ENCODE measurements at places on chromosomes 12 and 14. TPM values are rescaled to one million over a fixed set of nuclear protein-coding genes. Genes with fewer than 3 reads are reported as not detected.

DNA sequence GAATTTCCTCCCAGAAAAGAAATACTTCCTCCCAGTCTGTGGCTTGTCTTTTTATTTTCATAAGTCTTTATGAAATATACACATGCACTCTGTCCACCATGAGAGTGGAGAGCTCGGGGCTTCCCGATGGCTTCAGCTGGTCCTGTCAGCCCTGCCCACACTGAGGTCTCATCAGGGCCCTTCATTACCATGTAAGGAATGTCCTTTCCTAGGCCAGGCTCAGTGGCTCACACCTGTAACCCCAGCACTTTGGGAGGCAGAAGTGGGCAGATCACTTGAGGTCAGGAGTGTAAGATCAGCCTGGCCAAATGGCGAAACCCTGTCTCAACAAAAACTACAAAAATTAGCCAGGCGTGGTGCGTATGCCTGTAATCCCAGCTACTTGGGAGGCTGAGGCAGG is 77.0 kb downstream of the CPSF2 start:
- no peak for DNase-seq

DNA sequence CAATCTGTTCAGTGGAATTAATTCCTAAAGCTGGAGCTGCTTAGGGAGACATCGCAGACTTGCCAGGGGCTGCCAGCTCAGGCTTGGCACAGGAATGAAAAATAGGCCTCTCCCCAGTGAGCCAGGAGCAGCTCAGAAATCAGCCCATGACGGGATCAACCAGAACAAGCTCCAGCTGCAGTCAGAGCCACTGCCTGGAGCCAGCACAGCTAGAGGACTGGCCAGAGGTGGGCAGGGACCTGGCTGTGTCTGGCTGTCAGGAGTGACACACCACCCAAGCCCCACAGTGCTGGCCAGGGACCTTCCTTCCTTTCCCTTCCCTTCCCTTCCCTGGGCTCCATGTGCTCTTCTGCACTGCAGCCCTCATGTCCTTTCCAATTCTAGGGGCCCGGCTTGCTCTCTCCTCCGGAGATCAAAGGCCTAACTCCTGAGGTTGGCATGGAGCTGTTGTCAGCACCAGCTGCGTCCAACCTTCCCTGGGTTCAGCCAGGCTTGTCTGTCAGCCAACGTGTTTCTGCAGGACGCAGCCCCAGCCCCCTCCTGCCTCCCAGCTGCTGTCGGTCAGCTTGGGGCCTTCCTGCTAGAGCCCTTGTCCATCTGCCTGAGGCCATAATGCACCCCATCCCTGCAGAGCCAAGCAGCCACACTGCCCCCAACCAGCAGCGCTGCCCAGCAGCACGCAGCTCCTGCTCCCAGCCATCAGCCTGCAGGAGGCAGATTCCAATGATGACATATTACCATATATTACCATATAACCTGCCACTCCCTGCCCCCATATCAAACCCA is 149.3 kb downstream of the CALM1 start:
- peak; percentile 9 for DNase-seq

DNA sequence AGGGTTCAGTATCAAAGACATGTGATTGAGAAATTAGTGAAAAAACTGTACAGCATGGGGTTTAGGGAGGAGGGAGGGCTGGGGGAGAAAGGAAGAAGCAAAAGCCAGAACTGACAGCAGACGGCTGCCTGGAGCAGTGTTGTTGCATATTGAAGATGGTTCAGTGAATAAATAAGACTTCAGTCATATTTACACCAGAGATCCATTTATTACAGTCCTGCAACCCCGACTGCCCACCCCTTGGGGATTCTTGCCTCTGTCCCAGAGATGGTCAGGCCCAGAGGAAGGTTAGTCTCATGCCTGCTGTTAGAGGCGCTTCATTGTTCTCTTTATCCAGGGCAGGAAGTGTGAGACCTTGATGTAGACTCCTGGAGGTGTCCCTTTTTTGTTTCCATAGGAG is 3.2 kb downstream of the GZMH start:
- DNase-seq, result no peak

The ARHGAP9 gene
- polyA plus RNA-seq, result 0.48 TPM
